Stimulated activated CD8-positive, alpha-beta memory T cell treated with anti-CD3 and anti-CD28 coated beads, Interleukin-4, amount 100 ng/mL, for 1 hour (primary cell): ENCODE measurements at places on chromosomes 11 and 22.

- no peak for DNase-seq
Observed at GRCh38 chr22:21000987-21001600, 824 bp downstream of the THAP7 start.

- no peak for DNase-seq
Observed at GRCh38 chr11:10862446-10862845, 4.6 kb upstream of the ZBED5 start.

DNA sequence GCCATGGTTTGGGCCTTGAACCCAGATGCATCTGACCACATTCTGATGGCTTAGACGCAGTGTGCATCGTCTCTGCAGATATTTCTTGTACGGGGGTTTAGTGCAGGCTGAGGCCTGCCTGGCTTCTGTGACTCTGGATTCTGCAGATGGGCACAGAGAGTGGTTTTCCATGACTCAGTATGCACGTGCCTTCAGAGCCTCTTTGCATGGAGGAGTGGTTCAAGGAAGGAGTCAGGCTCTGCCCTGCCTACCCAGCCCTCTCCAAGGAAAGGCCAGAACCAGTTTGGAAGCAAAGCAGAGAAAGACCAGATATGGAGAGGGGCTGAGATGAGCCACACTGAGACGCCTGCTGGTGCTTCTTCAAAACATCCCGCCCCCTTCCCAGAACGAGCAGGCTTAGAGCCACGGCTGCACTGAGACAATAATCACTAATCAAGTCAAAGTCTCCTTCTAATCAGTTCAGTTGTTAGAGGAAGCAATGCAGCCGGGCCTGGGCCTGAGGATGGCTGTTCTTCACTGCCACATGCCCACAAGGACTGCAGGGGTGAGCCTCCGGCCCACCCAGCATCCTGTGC, 308.9 kb downstream of the NXPE2 start:
- DNase-seq = no peak

DNA sequence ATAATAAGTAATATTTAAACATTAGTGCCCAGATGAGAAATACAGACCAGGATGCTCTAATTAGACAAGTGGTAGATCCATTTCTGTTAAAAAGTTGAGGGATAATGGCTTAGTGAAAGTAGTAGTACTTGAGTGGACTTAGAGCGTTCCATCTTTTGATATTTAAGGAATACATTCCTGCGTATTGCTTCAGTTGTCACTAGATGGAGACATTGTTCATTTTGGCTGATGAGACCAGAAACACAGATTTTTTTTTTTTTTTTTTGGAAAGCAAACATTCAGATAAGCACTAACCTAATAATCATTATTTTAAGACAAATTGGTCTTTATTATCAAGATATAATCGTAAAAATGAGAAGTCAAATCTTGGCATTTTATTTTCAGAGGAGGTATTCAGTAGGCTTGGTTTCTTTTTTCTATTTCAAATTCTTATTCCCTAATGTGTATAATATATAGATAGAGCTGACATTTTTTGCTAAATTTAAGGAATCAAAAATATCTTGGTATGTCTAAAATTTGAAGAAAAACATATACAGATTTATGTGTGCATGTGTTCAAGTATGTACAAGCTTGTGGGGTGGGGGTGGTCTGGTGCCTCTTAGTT, 92.9 kb downstream of the DYNC2H1 start:
- no peak for DNase-seq

- DNase-seq = no peak
Observed at GRCh38 chr11:73383249-73384124, 7.3 kb downstream of the RELT start.
